ENCODE measurements at places on chromosomes 2 and 18.

DNA sequence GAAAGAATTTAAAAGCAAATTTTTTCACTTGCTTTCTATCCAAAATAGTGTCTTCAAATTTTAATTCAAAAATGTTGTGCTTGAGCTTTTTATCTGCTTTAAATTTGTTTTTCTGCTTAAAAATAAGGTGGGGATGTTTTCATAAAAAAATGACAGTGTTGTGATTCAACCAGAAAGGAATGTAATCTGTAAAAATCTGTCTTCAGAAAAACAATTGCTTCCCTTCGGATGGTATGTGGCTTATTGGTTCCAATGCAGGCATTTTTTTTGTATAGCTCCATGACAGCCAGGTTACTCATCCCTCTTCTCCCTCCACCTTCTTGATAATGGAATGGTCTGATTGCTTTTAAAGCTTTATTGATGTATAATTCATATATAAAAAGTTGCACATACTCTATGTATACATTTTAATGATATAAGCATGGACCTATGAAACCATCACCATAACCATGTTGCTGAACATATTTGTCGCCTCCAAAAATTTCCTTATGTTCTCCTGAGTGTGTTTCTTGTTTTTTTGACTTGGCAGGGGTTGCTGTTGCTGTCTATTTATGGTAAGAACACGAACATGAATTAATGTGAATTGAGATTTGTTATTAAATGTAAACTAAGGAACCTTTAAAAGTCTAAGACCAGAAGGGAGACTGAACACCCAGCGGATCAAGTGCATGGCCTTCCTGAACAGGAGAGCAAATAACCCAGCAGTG, 363.7 kb upstream of the SPHKAP start:
- DNase-seq, result no peak

DNA sequence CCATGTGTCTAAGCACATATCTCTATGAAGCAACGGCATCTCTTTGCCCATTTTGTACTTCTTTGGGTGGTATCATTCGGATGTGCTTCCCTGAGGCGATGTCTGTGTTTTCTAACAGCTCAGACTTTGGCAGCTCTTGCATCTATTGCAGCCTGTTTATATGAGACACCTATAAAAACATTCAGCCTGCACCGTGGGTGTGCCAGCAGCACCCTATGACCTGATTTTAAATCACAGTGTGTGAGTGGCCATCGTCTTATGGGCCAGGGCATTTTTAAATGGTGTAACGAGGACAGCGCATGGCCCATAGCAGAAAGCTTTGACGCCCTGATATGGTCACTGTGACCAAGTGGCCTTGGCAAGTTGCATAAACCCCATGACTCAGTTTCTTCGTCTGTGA, 12.9 kb downstream of the NPAS2 start:
- no peak for DNase-seq

GRCh38 chr2:130355172-130355577, 681 bp upstream of the PTPN18 start:
- no peak for DNase-seq

DNA sequence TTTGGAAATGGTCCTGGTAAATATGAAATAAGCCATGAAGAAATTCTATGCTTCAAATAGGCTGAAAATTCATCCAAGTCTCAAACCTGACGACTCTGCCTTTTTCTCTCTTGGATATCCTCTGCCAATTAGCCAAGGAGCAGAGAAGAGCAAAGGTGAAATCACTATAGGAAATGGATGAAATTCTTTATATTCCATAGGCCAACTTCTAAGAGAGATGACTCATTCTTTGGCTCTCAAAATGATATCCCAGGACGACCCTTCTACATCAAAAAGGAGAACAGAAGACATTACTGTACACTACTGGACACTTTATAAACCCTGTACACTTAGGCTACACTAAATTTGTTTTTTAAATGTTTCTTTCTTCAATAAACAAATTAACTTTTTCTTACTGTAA, 22.7 kb downstream of the PDE1A start:
- no peak for DNase-seq

GRCh38 chr18:26383454-26384270, 157.4 kb downstream of the TAF4B start:
- no peak for DNase-seq

DNA sequence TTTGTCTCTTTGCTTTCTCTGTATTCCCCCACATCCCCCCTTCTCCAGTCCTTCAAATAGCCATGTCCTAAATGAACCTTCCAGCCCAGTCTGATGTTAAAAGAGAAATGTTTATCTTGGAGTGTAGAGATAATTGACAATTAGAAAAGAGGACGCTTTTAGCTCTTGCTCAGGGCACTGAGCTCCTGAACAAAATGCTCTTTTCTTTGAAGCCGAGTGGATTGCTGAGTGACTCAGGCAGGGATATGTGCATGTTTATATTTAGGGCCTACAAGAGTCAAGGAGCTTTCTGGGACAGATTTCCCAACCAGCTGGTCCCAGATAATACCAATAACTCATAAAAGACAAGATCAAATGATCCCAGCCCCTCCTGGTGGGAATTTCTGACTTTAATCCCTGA, 88.0 kb upstream of the SETBP1 start:
- no peak for DNase-seq

DNA sequence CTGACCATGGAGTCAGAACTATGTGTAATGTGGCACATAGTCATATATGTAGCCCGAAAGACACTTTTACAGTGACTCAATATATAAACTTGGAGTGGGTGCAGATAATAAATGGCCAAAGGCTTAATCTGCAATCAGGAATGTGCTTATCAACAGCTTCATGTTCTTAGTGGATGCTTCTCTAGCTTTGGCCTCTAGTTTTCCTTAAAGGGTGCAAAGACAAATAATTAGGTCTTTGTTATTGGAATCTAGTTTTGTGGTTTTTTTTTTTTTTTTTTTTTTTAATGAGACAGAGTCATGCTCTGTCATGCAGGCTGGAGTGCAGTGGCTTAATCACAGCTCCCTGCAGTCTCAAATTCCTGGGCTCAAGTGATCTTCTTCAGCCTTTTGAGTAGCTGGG, 625.6 kb downstream of the EPHA4 start:
- no peak for DNase-seq

DNA sequence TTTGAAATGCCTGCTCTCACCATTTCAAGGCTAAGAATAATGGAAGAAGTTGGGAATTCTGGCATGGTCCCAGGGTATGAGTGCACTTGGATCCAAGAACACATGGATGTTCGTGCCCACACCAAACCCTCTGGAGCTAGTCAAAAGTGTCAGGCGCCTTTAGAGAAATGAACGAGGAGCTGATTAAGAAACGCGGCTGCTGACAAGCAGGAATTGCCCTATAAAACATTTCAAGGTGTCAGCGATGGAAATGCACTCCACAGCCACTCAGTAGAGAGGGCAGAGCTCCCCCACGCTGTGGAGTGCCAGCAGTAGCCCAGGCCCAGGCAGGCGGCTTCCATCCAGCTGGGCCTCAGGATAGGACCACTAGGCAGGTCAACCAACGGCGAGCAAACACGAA, 213.7 kb downstream of the TTC32 start:
- no peak for DNase-seq

- DNase-seq, result no peak
Observed at GRCh38 chr2:214492152-214492551, 81.3 kb downstream of the VWC2L start.

GRCh38 chr2:116491292-116491691, 1323.2 kb upstream of the DDX18 start:
- no peak for DNase-seq

GRCh38 chr2:156538083-156538504, 101.9 kb downstream of the GPD2 start:
- no peak for DNase-seq

DNA sequence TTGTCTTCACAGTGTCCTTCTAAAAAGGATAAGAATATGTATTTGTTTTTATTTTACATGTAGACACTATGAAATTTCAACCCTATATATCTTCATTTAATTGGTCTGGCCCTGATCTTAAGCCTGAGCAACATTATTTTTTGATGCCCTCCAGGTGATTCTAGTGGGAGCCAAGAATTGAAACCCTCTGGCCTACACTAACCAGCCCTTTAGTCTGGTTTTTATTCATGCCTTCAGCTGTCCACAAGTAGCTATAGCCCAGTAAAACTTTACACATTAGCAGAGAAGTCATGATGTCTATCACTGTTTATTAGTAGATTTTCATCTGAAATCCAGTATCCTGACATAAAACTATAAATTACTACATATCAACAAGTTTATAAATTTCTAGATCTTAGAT, 52.7 kb upstream of the UBXN4 start:
- no peak for DNase-seq

DNA sequence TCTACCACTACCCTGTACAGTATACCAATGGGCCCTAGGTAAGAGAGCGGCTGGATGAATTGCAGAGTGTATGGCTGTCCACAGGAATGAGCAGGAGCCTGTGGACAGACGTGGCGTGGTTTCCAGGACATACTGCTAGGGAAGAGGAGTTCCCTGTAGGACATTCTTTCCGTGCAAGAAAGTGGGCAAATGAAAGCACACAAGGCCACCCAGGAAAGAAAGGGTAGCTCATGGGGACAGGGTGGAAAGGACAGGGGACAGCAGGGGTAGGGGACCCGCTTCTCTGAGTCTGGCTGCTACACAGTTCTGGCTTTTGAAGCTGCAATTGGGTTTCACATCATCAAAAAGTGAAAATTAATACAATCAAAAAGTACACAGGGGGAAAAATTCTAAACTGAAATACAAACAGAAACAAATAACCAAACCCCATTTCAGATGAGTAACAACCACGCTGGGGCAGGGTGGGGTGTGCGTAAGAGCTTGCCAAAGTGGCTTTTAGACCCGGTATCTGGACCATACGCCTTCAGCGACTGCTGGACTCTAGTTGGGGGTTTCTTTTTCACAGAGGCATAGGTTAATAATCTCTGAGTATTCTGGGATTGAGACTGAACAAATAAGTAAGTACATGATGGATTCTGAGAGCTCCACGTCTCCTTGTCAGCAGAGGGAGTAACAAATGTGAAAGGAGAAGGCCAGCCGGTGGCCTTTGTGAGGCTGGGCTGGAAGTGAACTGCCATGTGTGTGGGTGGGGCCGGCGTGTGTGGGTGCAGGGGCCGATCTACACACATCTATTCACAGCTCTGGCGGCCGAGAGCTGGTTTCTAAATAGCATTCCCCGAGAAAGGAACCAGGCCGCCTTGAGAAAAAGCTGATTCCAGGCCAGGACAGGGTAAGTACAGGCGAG, 84.0 kb downstream of the HDAC4 start:
- DNase-seq, result no peak

- DNase-seq, result no peak
Observed at GRCh38 chr2:152348388-152348787, 13.4 kb downstream of the FMNL2 start.

GRCh38 chr2:195501746-195502145, 155.3 kb upstream of the SLC39A10 start:
- DNase-seq, result no peak

GRCh38 chr2:230910546-230911177, 14.4 kb downstream of the GPR55 start:
- DNase-seq, result no peak

- DNase-seq, result peak; percentile 39
Observed at GRCh38 chr18:78511666-78512601, 467.7 kb upstream of the SALL3 start.

DNA sequence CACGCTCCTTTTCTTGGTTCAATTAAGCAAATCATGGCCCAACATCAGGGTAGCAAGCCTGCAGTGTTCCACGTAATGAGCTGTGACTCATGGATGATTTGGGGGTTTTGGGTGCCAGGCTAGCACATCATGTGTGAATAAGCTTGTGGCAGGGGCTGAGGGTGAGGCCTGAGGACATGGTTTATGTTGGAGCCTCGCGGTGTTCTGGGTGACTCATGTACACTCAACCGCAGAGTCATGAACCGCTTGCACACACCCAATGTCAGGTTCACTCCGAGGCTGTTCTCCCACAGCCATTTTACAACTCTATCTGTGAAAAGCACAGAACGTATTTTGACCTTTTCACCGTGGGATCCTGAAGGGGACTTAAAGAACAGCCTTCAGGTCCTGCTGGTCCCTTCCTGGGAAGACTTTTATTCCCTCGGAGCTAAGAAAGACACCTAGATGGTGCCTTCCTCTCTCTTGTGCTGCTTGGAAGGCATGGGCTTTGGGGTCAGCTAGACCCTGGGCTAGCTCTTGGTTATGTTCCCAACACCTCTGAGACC, 139.9 kb upstream of the ZEB2 start:
- no peak for DNase-seq

DNA sequence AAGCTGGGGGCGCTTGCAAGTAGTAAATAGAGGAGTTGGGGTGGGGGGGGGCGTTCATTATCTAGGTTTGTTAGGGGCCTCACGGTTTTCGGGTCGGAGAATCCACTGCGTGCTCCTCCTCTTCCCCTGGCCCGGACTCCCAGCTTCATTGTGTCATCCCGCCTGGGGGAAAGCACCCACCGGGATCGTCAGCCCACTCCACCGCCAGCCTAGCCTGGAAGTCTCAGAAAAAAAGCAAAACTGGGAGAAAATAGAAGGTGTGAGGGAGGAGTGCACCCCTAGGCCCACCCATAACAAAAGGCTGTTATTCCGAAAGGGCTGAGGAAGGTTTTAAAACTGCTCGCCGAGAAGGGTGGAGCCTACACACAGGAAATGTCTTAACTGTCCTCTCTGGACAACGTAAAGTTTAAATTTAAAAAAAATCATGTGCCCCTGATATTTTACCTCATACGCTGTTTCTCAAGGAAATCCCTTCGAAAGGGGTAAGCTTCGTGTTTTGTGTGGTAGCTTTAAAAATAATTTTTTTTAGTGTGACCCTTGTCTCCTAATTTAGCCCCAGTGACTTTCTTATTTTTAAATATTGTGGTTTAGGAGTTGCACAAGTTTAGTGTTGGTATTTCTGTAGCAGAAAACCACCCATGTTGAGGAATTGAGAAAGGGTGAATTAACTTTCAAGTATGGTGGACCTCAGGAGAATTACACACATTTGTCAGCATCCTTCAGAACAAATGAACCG, 104.2 kb downstream of the SPTBN1 start:
- DNase-seq, result no peak

DNA sequence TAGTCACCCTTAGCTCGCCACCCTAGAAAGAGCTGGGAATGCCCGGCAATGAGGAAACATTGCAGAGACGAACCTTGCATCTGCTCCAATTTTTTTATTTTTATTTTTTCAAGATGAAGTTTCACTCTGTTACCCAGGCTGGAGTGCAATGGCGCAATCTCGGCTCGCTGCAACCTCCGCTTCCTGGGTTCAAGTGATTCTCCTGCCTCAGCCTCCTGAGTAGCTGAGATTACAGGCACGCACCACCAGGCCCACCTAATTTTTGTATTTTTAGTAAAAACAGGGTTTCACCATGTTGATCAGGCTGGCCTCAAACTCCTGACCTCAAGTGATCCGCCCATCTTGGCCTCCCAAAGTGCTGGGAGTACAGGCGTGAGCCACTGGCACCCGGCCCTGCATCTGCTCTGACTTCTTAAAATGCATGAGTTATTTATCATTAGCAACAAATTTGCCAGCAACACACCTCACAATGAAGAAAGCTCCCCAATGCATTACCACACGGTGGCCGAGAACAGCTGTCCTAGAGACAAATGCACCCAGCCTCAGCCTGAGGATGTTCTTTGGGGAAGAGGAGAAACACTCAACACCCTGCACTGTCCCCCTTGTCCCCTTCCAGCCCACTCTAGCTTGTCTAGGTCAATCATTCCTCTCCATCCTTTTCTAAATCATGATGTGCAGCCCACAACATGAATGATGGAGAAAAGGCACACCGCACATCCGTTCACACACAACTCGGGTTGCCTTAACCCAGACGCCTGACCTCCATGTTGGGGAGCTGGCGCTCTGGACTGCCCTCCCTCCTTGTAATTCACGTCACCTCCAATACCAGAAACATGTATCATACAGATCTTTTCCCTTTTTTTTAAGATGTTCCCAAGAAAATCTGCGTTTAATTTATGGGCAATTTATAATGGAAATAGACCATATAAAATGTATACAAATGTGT, 46.9 kb downstream of the TTC32 start:
- no peak for DNase-seq

All from dorsolateral prefrontal cortex (tissue), 122 donors.